ENCODE measurements at places on chromosomes 5 and 9.

DNA sequence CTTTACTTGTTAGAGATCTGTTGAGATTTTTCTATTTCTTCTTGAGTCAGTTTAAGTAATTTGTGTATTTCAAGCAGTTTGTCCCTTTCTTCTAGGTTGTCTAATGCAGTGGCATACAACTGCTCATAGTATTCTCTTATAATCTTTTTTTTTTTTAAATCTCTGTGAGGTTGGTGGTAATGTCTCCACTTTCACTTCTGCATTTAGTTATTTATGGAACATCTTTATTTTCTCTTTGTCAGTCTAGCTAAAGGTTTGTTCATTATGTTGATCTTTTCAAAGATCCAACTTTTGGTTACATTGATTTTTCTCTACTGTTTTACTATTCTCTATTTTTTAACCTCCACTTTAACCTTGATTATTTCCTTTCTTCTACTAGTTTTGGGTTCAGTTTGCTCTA lies 13.8 kb downstream of the FOXE1 start:
- no peak for DNase-seq

GRCh38 chr9:70257502-70257901 lies 1.3 kb upstream of the SMC5 start:
- no peak for DNase-seq

DNA sequence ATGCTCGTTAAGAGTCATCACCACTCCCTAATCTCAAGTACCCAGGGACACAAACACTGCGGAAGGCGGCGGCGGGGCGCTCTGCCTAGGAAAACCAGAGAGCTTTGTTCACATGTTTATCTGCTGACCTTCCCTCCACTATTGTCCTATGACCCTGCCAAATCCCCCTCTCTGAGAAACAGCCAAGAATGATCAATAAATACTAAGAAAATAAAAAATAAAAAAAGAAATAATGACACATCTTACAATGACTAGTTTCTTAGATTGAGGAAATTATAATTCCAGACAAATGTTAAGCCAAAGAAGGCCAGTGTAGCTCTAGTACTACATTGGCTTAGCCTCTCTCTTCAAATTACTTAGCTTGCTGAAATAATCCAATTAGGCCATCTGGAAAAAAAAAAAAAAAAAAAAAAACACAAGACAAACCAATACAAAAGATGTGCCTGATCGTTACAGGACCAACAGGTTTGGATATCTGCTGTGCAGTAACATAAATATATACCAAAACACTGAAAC lies 58.0 kb downstream of the ANXA2R start:
- DNase-seq = no peak

- no peak for DNase-seq
These were observed 320.9 kb downstream of the IRX2 start for GRCh38 chr5:2430606-2431005.

GRCh38 chr9:33209394-33209793 lies 30.6 kb upstream of the SPINK4 start:
- no peak for DNase-seq

DNA sequence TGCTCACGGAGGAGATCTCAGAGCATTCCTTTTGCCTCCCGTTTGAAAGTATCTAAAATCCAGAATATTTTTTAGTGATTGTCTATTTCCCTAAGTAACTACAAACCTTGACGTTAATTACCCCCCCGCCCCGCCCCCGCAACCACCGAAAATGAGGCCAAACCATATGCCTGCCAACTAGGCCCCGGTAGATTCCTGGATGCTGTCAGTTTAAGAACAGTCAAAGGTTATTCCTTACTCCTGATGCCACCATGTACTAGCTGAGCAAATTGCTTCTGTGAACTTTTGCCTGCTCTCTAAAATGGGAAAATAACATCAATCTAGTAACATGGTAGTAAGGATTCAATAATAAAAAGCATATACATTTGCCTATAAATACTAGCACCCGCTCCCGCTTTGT lies 244.8 kb downstream of the SAXO1 start:
- DNase-seq = no peak

- no peak for DNase-seq
These were observed 13.1 kb upstream of the ADGRV1 start for GRCh38 chr5:90545511-90545910.

Data from SK-N-MC (cell line).